ENCODE measurements at places on chromosomes 12 and 14. TPM values are rescaled to one million over a fixed set of nuclear protein-coding genes. Genes with fewer than 3 reads are reported as not detected.
A peak's percentile ranks its signal among the peaks of the same experiment; 100 is the strongest.

Gene NCKAP5L
- 2.8 TPM for total RNA-seq

Gene EIF2S3B
- 3.1 TPM for total RNA-seq

Gene FOXA1
- total RNA-seq = not detected

Gene CIROP
- not detected for total RNA-seq

Gene SRRM4
- not detected for total RNA-seq

Gene SLC8A3
- 0.57 TPM for total RNA-seq

Gene MYH7
- not detected for total RNA-seq

Gene CLEC2A
- not detected for total RNA-seq

Gene CCDC175
- not detected for total RNA-seq

Gene CCDC196
- not detected for total RNA-seq

Gene CISTR
- not detected for total RNA-seq

Gene LAG3
- 25.1 TPM for total RNA-seq

- H3K27ac ChIP-seq = no peak overlapping the region
- peaks cover 21% of the 10 kb centered on the region for H3K27me3 ChIP-seq
- no peaks in the 10 kb centered on the region for H3K4me1 ChIP-seq
- H3K4me3 ChIP-seq = no peak overlapping the region
- no peaks in the 10 kb centered on the region for H3K36me3 ChIP-seq
- no peak for DNase-seq
Measured at GRCh38 chr14:100667656-100668055, 59.0 kb upstream of the DLK1 start.

DNA sequence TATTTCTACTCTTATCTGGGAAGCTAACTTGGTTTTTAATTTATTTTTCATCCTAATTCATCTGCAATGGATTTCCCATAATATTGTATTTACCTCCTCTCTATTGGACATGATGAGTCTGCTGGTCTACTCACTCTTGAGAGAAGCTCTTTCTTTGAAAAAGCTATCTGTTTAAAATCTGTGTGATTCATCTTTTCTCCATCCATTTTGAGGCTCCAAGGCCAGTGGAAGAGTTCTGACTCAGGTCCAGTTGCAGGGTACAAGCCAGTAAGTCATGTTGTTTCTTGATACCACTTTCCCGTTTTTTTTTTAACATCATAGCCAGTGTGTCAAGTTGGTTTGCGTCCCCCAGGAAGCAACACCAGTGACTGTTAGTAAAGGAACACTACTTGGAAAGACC lies 160.3 kb upstream of the BMP4 start:
- no peak overlapping the region for H3K4me3 ChIP-seq
- DNase-seq = no peak
- H3K4me1 ChIP-seq = no peaks in the 10 kb centered on the region
- H3K27ac ChIP-seq = no peak overlapping the region
- peaks cover 4% of the 10 kb centered on the region for H3K27me3 ChIP-seq

GRCh38 chr12:18482601-18483120 lies 221.3 kb downstream of the PIK3C2G start:
- no peaks in the 10 kb centered on the region for H3K4me1 ChIP-seq
- no peak for DNase-seq
- H3K36me3 ChIP-seq = no peaks in the 10 kb centered on the region
- no peak overlapping the region for H3K27ac ChIP-seq

DNA sequence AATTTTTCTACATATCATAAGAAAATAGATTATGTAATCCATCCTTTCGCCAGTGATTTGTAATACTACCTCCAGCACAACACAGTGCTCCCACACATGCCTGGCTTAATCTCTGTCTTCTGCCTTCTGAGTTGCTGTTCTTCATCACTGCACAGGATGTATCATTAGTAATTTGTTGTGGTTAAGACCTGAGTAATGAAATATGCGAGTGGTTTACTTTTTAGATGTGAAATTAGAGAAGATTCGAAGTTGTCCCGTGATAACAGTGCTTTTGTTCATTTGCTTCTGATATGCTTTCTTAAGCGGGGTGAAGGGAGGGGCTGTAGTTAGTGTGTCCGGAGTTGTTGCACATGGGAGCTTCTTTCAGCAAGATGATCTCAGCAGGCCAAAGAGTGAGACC lies 18.1 kb downstream of the KRT85 start:
- no peak overlapping the region for H3K27ac ChIP-seq
- no peak for DNase-seq
- no peaks in the 10 kb centered on the region for H3K27me3 ChIP-seq
- peaks cover 15% of the 10 kb centered on the region for H3K4me1 ChIP-seq
- no peaks in the 10 kb centered on the region for H3K36me3 ChIP-seq

- H3K4me1 ChIP-seq = peaks cover 14% of the 10 kb centered on the region
- no peak for DNase-seq
- no peaks in the 10 kb centered on the region for H3K36me3 ChIP-seq
- H3K27me3 ChIP-seq = peaks cover 60% of the 10 kb centered on the region
Measured at GRCh38 chr12:42590330-42590934, 886 bp upstream of the PRICKLE1 start.

- H3K27ac ChIP-seq = no peak overlapping the region
- H3K4me1 ChIP-seq = no peaks in the 10 kb centered on the region
- no peak overlapping the region for H3K4me3 ChIP-seq
Measured at GRCh38 chr12:78470354-78471195, 394.0 kb upstream of the SYT1 start.

DNA sequence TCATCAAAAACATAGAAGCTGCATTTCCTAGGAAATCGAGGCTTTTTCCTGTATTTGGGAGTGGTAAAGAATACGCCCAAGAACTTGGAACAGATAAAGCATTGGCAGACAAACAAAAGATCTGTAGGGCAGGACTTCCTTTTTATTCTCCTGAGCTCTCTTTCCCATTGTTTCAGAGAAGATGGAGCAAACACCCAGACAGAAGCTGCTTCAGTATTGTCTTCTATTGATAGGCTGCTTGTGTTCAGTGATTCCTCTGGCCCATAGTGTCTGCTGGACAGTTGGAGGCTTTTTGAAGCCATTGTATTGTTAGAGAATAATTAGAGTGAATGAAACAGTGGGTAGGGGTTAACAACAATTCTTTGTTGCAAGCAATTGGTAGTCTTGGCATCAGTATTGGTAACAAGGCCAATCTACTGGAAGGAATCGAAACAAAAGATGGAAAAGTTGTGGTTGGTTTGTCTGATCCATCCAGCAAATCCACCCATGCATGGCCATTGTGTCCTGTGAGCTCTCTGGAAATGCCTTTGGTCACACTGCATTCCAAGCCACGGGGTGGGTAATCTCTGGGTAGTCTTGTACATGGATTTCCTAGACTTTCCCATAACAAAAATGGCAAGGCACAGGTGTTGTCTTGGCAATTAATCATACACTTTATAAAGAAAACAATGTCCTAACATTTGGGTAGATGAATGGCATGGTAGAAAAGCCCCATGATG lies 424.8 kb downstream of the RAD51B start:
- H3K27ac ChIP-seq = no peak overlapping the region
- H3K36me3 ChIP-seq = no peaks in the 10 kb centered on the region

DNA sequence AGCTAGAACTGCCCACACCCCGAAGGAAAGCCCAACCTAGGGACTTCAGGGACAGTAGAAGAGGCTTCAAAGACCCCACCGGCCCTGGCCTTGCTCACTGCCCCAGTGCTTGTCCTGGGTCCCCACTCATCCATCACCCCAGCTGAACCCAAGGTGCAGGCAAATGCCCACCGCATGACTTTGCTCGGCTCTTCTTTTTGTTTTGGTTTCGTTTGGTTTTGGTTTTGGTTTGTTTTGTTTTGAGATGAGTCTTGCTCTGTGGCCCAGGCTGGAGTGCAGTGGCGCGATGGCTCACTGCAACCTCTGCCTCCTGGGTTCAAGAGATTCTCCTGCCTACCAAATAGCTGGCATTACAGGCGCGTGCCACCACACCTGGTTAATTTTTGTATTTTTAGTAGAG lies 9.0 kb downstream of the CCDC85C start:
- no peaks in the 10 kb centered on the region for H3K36me3 ChIP-seq
- peak overlapping the region; percentile 63 for H3K4me3 ChIP-seq
- peak overlapping the region; percentile 85 for H3K27ac ChIP-seq

DNA sequence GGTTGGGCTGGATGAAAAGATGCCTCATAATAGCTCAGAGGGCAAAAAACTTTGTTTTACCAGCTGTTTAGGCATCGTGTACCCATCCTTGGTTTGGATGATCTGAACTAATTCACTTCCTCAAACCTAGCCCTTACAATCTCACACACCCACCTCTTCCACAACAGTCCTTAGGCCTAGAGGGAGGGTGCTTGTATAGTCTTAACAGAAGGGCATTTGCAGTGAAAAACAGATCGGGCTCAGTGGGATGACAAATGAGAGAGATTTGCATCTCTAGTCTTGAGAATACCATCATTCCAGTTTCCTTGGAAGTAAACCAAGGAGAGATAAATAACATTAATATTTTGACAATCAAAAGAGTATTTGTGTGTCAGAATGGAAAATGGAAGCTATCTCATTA lies 11.0 kb downstream of the SLCO1A2 start:
- no peak overlapping the region for H3K27ac ChIP-seq
- no peak for DNase-seq
- H3K27me3 ChIP-seq = no peaks in the 10 kb centered on the region
- H3K36me3 ChIP-seq = no peaks in the 10 kb centered on the region
- H3K4me1 ChIP-seq = no peaks in the 10 kb centered on the region

GRCh38 chr12:114685320-114685781 lies 1.4 kb upstream of the TBX3 start:
- peaks cover 4% of the 10 kb centered on the region for H3K36me3 ChIP-seq
- DNase-seq = no peak
- peaks cover 45% of the 10 kb centered on the region for H3K4me1 ChIP-seq
- H3K27me3 ChIP-seq = peaks cover 91% of the 10 kb centered on the region
- peak overlapping the region; percentile 28 for H3K4me3 ChIP-seq
- H3K27ac ChIP-seq = no peak overlapping the region

DNA sequence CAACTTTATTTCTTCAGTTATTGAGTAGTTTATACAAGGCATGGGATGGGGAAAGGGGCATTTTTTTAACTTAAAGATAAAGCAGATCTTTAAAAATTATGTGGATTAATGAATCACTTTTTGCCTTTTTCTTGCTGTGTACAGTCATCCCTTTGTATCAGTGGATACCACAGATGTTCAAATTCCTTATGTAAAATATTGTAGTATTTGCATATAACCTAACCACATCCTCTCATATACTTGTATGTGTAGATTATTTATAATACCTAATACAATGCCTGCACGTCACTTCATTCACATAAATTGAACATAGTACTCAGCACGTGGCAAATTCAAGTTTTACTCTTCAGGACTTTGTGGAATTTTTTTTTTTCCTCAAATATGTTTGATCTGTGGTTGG lies 66.5 kb upstream of the MON2 start:
- no peak overlapping the region for H3K27ac ChIP-seq
- peaks cover 15% of the 10 kb centered on the region for H3K4me1 ChIP-seq
- no peak overlapping the region for H3K4me3 ChIP-seq

DNA sequence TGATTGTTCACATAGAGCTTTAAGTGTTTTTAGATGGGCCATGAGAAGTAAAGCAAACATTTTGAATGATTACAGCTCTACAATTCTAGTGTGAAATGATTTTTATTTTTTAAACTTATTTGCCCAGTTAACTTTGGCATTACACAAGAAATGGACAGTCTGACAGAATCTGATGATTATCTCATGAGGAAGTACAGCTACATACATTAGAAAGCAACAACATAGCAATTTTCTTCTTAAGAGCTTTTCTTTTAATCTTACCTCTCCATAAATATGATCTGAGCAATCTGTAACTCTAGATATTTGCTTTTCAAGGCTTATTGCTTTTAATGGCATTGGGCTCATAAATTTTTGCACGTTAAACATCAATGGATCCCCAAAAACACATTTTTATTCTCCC lies 26.5 kb upstream of the PPP1R12A start:
- no peak overlapping the region for H3K4me3 ChIP-seq
- no peak overlapping the region for H3K27ac ChIP-seq
- peaks cover 6% of the 10 kb centered on the region for H3K27me3 ChIP-seq
- H3K36me3 ChIP-seq = no peaks in the 10 kb centered on the region
- no peak for DNase-seq

GRCh38 chr14:22319526-22320361 lies 269.3 kb downstream of the DAD1 start:
- peak overlapping the region; percentile 83 for H3K27ac ChIP-seq
- peak overlapping the region; percentile 63 for H3K4me3 ChIP-seq
- H3K27me3 ChIP-seq = no peaks in the 10 kb centered on the region
- H3K4me1 ChIP-seq = no peaks in the 10 kb centered on the region

DNA sequence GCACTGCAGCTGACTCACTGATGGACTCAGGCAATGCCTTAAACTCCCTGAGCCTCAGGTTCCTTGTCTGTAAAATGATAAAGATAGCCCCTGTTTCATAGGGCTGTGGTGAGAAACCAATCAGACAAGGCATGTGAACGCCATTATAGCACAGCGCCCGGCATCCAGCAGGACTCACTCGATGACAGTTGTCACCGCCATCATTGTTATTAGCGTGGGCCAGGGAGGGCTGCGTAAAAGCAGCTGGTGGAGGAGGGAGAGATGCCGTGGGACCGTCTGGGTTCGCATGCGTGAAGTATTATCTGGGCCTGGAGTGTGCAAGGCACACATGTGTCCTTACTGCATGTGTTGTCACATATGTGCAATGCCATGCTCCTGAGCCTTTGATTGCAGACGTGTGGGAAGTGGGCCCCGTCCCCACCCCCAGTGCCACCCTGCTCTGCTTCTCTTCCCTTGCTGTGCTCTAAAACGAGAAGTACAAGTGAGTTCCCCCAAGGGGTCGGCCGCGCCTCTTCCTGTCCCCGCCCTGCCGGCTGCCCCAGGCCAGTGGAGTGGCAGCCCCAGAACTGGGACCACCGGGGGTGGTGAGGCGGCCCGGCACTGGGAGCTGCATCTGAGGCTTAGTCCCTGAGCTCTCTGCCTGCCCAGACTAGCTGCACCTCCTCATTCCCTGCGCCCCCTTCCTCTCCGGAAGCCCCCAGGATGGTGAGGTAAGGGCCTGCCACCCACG lies at the start of gene PTPN6:
TSS of gene PTPN6 (plus strand) at position 546 of the 730 bp plus-strand sequence. CDS start at position 703, 157 bp downstream.
- DNase-seq = peak; percentile 80
- peaks cover 65% of the 10 kb centered on the region for H3K4me1 ChIP-seq
- no peaks in the 10 kb centered on the region for H3K27me3 ChIP-seq
- H3K36me3 ChIP-seq = peaks cover 55% of the 10 kb centered on the region
- H3K27ac ChIP-seq = peak within 1 kb of the TSS; percentile 93

- peaks cover 1% of the 10 kb centered on the region for H3K36me3 ChIP-seq
- no peak for DNase-seq
- H3K4me1 ChIP-seq = peaks cover 29% of the 10 kb centered on the region
- no peaks in the 10 kb centered on the region for H3K27me3 ChIP-seq
- H3K27ac ChIP-seq = no peak overlapping the region
Measured at GRCh38 chr12:12734561-12735071, 17.4 kb downstream of the CDKN1B start.

- H3K4me1 ChIP-seq = no peaks in the 10 kb centered on the region
- no peak overlapping the region for H3K27ac ChIP-seq
- DNase-seq = no peak
- no peaks in the 10 kb centered on the region for H3K27me3 ChIP-seq
- no peaks in the 10 kb centered on the region for H3K36me3 ChIP-seq
Measured at GRCh38 chr12:124185971-124186686, 108.8 kb upstream of the RFLNA start.

Measured in activated naive CD4-positive, alpha-beta T cell treated with anti-CD3 and anti-CD28 coated beads for 36 hours (primary cell).